ENCODE measurements at places on chromosomes 3 and 15. TPM values are rescaled to one million over a fixed set of nuclear protein-coding genes. Genes with fewer than 3 reads are reported as not detected.

Gene CD276
- 81.2 TPM for total RNA-seq

Gene POC1A
- total RNA-seq = 12.8 TPM

Gene GPR15
- total RNA-seq = not detected

Gene ZBTB11
- 21.1 TPM for total RNA-seq

Gene P2RY14
- total RNA-seq = not detected

Gene MCCC1
- 13.4 TPM for total RNA-seq

Gene ALDH1L1
- not detected for total RNA-seq

Gene CHRFAM7A
- not detected for total RNA-seq

Gene EFHB
- total RNA-seq = 0.11 TPM

Gene PCOLCE2
- not detected for total RNA-seq

- DNase-seq = no peak
Measured at GRCh38 chr3:22236490-22237270, 485.7 kb upstream of the ZNF385D start.

- DNase-seq = no peak
Measured at GRCh38 chr15:31045606-31046005, 54.2 kb upstream of the MTMR10 start.

GRCh38 chr3:76044601-76045600 is 259.6 kb upstream of the ZNF717 start:
- DNase-seq = no peak

- no peak for DNase-seq
Measured at GRCh38 chr15:43118286-43118685, 12.4 kb upstream of the UBR1 start.

DNA sequence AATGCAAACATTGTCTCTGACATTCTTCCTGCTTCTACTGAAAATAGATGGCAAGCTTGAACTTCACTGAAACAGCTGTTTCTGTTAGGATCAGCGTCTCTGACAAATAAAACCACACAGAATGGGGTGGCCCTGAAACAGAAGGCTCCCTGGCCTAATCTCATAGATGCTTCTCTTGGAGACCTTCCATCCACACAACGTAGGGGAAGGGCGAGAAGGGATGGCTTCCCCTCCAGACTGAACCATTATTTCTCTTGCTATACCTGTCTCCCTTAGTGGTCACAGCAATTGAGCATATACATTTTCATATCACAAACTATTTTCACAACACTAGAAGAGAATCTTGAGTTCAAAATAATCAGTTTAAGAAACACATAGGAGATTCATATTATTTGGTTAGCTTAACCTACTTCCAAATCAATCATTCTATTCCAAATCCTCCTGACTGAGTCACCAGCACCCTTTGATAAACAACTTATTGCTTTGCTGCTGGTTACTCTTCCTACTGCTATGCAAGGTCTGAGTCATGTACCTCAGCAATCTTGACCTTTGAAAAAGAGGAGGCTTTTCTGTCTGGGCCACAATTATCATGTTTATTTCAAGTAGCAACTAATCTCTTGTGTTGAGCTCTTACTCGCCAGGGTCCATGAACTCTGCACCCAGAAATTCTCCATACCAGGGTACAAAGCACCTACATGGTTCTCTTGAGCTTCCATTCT is 45.5 kb downstream of the CBLB start:
- peak; percentile 56 for DNase-seq

- no peak for DNase-seq
Measured at GRCh38 chr15:48966595-48967301, 3.0 kb upstream of the SHC4 start.

DNA sequence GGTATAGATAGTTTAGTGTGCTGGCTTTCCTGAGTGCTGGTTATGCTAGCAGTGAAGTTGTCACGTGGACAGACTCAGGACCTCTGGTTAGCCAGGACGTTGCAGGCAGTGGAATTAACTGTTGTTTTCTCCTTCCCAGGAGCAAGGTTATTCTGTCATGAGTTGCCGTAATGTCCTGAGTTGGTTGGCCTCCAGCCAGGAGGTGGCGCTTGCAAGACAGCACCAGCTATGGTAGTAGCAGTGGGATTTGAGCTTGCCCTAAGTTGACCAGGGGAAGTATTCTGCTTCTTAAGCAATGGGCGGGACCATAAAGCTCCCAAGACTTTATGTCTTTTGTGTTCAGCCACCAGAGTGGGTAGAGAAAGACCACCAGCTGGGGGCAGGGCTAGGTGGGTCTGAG is 240.7 kb upstream of the DNAJC19 start:
- DNase-seq = no peak

- DNase-seq = no peak
Measured at GRCh38 chr3:94862703-94863102, 799.8 kb downstream of the NSUN3 start.

- no peak for DNase-seq
Measured at GRCh38 chr3:52006017-52006819, 10.5 kb upstream of the RPL29 start.

DNA sequence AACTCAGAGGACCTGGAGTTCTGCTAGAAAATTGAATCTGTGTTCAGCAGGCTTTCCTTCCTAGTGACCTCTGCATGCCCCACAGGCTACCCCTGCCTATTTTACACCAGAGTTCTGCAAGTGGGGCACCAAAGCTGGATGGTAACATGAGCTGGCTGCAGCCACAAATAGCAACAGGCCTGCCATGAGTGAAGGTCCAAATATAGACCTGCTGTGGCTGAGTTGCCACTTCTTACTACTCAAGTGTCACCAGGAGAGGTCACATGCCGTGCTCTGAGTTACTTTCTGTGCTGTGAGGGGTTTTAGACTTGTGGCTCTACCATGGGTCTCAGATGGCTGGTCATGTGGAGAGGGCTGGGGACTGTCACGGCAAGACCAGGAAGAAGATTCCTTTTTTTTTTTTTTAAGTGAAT is at the start of gene FSD2:
Gene FSD2 (minus strand): TSS at position 76 of the 413 bp plus-strand sequence. CDS start 18,679 bp downstream, outside the sequence.
- DNase-seq = no peak

- peak; percentile 75 for DNase-seq
Measured at GRCh38 chr3:17639257-17639656, 103.2 kb downstream of the TBC1D5 start.

DNA sequence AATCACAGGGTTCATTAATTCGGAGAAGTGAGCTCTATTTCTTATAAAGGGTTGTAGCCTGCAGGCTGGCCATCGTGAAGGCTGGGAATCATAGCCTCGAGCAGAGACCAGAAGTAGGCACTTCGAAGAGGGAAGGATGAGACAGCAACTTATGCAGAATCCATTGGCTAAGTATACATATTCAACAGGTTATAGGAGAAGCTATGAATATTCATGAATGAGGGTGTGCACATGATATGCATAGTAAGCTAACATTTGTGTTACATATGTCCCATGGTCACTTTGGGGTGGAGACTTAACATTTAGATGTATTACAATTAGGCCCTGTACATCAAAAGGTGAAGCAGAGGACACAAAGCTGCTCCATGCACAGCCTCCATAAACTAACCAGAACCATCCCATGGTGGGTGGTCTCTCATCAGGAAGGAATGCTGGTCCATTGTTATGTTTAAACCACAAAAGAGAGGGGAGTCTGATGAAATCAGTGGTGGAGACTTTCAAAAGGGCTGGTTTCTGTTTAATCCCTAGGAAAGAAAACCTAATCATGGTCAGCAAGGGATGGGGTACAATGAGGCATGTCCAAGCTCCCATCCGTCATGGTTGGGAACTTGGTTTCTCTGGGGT is 80.8 kb upstream of the FHIT start:
- DNase-seq = peak; percentile 52

Measured in SJSA1 (cell line).